GM10248 (cell line): ENCODE measurements at places on chromosomes 4 and X.

DNA sequence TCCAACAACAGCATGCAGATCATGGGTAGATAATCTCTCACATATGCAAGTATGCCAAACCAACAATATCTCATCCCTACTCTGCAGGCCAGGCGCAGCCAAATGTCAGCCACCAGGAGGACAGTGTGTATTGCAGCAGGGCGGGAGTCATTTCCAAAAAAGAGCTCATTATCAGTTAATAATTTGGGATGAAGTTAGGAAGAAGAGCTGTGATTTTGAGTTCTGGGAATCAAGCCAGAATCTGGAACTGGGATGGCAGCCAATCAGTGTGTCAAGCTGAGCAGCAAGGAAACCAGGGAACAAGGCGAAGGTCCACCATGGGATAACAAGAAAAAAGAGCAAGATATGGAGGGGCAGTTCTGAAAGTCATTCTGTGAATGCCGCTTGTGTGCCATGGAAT lies 88.2 kb upstream of the CAMK2D start:
- DNase-seq: no peak

DNA sequence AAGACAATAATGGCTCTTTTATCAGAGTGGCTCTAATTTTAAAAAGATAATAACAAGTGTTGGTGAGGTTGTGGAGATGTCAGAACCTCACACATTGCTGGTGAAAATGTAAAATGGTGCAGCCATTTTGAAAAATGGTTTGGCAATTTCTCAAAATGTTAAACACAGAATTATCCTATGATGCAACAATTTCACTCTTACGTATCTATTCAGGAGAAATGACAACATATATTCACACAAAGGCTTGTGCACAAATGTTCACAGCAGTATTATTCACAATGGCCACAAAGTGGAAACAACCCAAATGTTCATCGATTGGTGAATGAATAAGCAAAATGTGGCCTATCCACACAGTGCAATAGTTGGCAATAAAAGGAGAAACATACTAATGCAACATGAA lies 24.7 kb downstream of the ENPP6 start:
- DNase-seq: no peak

DNA sequence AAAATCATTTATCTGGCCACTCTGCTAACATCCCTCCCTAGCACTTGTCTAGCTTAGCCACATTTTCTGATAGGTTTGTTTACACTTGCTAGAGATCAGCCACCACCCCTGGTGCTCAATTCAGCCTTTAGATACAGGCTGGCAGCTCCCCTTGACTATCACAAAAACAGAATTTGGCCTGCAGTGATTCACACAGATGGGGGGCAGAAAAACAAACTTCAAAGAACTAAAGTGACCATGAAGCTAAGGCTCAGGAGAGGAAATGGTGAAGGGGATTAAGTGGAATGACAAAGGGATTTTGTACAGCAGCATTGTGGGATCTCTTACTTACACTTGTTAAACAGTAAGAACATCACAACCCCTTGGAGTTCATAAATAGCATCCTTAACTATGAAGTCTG lies 1718.0 kb upstream of the PCDH7 start:
- no peak for DNase-seq

DNA sequence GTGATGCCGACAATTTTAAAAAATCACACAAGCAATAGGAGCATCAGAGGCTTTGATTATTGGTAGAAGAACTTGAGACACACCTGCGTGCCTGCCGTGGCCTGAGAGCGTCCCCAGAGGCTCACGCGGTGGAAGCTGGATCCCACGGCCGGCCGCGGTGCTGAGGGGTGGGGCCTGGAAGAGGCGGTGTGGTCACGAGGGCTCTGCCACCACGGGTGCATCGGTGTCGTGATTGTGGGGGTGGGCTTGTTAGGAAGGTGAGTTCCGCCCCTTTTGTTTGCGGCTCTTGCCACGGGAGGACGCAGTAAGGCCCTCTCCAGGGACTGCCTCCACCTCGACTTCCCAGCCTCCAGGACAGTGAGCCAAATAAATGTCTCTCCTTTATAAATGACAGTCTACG lies 77.2 kb upstream of the ADRA2C start:
- DNase-seq: no peak

- no peak for DNase-seq
These were observed 20.5 kb downstream of the PKD2 start for GRCh38 chr4:88027611-88028608.

- peak; percentile 20 for DNase-seq
These were observed 12.8 kb downstream of the AIMP1 start for GRCh38 chr4:106329041-106329618.

DNA sequence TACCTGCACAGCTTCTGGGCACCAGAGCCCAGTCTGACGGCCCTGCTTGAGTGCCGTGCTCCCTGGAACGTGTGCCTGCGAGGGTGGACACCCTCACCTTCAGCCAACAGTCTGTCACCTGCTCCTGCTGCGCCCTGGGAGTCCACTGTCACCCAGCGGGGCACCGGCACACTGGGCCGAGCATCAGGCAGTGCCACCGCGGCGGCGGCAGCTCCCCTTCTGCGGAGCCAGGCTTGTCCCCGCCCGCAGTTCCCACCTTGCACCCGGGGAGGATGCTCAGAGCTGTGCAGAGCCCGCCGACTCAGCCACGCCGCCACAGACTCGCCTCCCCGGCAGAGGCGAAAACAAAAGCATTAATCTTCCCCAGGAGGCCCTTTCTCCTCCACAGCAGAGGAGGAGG lies 86.8 kb downstream of the ABLIM2 start:
- DNase-seq: no peak

- DNase-seq: no peak
These were observed 2.1 kb downstream of the SASH3 start for GRCh38 chrX:129781680-129782495.

- DNase-seq: no peak
These were observed 18.5 kb downstream of the CLGN start for GRCh38 chr4:140408974-140409373.

- no peak for DNase-seq
These were observed 205.6 kb downstream of the AFAP1 start for GRCh38 chr4:7733801-7734650.

DNA sequence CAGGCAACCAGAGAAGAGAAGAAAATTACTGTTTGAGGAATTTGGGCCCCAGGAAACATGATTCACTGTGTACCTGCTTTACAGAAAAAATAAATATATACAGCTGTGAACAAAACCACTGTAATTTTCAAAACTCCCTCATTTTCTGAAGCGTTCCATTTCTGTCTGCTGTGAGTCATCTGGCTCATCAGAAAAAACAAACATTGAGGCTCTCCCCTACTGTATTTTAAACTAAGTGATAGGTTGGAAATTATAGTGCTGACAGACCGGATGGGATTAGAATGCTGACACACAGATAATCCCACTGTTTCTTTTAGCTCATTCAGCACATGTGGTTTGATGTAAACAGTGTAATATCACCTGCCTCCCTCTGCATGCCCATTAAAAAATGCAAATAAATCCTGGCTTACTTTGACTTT lies 847.0 kb downstream of the TRIML1 start:
- no peak for DNase-seq

- no peak for DNase-seq
These were observed 490.6 kb downstream of the INPP4B start for GRCh38 chr4:142355421-142355930.

DNA sequence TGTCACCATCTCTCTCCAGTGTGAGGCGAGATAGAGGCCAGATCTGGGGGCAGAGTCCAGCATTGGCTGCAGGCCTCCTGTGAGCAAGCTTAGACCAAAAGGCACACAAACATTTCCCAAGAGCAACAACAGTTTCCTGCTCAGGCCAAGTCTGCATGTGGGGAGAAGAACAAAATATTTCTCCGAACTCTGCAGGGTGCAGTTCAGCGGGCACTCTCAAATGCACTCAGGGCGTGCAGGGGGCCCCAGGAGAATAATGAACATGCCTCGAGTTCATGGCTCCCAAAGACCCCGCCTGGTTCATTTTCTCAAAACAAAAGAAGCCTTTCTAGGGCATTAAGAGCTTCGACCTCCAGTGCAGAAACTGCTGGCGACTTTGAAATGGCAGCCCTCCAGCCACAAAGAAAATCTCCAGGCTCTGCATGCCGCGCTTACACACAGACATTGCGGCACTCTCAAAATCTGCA lies 57.8 kb upstream of the HELT start:
- no peak for DNase-seq

- DNase-seq: peak; percentile 85
These were observed at the start of gene ING2 for GRCh38 chr4:183504930-183505610. ING2 (plus strand) TSS chr4:183505058; CDS start chr4:183505196, 138 bp downstream.

DNA sequence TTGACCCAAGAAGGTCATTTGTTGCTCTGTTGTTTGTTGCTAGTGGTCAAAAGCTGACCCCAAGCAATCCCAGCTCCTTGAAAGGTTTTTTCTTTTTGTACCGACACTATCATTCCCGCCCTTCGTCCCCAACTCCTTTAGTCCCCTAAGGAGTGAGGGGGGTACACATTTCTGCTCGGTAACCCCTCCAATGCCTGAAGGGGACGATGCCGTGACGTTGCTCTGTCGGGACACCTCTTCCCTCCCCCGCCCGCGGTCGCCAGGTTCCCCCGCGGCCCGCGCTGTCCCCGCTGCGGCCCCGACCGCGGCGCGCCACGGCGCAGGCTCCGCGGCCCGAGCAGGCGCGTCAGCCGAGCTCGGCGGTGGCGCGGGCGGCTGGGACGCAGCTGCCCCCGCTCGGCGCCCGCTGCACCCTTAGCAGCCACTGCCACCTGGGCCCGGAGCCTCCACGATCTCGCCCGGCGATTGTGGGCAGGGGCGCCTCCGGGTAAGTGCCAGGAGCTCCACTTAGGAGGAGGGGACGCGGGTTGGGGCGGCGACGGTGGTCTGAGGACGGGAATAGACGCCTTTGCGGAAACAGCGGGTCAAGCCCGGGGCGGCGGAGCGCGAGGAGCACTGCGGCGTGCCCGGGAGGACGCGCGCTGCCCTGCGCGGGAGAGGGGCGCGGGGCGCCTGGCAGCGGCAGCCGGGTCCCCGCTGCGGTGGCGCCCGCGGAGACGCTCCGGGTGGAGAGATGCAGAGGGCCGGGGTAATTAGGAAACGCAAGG lies at the start of gene GLRB:
GLRB (plus strand) TSS at position 340 of the 767 bp plus-strand sequence. CDS start 1,875 bp downstream, outside the sequence.
- peak; percentile 9 for DNase-seq

DNA sequence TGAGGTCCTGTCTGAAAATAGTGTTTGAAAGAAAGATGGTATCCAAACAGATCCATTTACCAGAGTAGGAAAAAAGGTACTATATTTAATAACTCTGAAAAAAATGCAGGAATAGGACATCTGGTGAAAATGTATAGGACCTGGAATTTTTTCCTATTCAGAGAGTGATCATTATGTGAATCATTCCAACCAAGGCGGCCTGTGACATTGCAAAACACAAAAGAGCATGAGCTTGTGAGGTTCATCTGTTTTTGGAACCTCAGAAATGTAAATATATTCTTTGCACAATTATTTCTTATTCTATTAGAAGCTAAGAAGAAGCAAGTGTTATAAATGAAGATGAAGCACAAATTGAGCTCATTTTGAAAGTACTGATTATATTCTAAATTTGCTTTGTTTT lies 2.0 kb downstream of the C4orf51 start:
- no peak for DNase-seq

- DNase-seq: peak; percentile 34
These were observed 1.2 kb downstream of the PROM1 start for GRCh38 chr4:16082426-16083240.

DNA sequence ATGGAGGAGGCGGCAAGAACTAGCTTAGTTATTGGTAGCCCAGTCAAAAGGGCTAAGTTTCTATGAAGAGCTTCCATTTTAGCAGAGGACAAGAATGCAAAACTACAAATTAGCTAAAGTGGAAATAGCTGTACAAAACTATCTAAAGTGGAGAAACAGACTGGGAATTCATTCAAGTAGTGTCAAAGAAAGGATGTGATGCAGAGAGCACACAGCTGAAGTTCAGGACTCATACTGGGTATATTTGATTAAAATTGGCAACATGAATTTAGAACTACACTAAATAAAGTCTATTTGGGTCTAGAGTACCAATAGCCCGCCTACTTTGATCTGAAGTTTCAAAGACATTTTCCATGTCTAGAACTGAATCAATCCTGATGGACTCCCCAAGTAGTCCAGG lies 33.1 kb upstream of the GNRHR start:
- no peak for DNase-seq

GRCh38 chrX:103791826-103792485 lies 15.3 kb downstream of the PLP1 start:
- DNase-seq: no peak

DNA sequence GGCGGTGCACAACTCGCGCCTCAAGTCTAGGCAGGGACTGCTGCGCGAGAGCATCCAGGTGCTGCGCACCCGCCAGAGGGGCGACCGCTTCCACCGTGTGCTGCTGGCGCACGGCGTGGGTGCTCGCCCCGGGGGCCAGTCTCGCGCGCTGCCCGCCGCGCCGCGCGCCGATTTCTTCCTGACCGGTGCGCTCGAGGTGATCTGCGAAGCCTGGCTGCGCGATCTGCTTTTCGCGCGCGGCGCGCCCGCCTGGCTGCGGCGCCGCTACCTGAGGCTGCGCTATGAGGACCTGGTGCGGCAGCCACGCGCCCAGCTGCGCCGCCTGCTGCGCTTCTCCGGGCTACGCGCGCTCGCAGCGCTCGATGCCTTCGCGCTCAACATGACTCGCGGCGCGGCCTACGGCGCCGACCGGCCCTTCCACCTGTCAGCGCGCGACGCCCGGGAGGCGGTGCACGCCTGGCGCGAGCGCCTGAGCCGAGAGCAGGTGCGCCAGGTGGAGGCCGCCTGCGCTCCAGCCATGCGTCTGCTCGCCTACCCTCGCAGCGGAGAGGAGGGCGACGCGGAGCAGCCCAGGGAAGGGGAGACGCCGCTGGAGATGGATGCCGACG lies 1.3 kb downstream of the CHST7 start:
- peak; percentile 28 for DNase-seq

GRCh38 chr4:40335525-40335894 lies 377 bp downstream of the CHRNA9 start:
- no peak for DNase-seq

GRCh38 chrX:45696736-45697135 lies 496.1 kb upstream of the DIPK2B start:
- DNase-seq: no peak

DNA sequence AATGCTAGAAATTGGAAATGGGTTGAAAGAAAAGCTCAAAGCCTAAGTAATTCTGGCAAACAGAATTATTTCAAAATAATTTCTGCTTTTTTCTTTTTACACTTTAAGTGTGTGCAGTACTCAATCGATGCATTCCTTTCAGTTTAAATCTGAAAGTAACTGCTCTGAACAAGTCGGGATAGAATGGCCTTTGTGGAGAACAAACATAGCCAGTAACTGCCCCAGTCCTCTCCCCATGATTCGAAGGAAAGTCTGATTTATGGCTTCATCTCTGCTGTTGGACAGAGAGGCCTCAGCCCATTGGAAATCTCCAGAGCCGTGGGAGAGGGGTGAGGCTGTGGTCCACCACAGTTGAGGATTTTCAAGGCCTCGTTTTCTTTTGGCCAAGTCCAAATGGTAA lies 174.0 kb upstream of the TLL1 start:
- no peak for DNase-seq

GRCh38 chr4:125979950-125980349 lies 665.2 kb downstream of the FAT4 start:
- DNase-seq: no peak

DNA sequence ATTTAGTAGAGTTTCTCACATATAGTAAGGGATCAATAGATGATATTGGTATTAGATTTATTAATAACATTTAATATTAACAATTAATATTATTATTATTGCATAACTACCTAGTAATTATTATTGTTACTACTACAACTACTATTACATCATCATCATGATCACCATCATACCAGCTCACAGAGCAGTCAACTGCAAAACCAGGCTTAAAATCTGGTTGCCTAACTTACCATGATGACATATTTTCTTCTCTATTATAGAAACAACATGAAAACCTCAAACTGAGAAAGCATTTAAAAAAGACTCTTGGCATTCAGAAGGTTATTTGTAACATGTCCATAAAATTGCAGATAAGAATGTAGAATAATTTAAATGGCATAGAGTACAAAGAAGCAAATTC lies 247.0 kb upstream of the TTC29 start:
- DNase-seq: no peak

GRCh38 chr4:27685091-27685490 lies 824.5 kb downstream of the STIM2 start:
- DNase-seq: no peak
